Effector memory CD8-positive, alpha-beta T cell (primary cell): ENCODE measurements at places on chromosomes 7 and 10.
A peak's percentile ranks its signal among the peaks of the same experiment; 100 is the strongest.

GRCh38 chr7:25731068-25731845 lies 420.7 kb upstream of the NFE2L3 start:
- no peak overlapping the region for H3K27ac ChIP-seq

GRCh38 chr10:100009283-100009792 lies 409 bp downstream of the DNMBP start:
- H3K27ac ChIP-seq: peak overlapping the region; percentile 65
- H3K36me3 ChIP-seq: peaks cover 7% of the 10 kb centered on the region
- H3K4me1 ChIP-seq: peaks cover 33% of the 10 kb centered on the region
- H3K4me3 ChIP-seq: peak overlapping the region; percentile 89
- H3K27me3 ChIP-seq: no peaks in the 10 kb centered on the region

GRCh38 chr7:36082216-36082615 lies 70.8 kb upstream of the EEPD1 start:
- peaks cover 21% of the 10 kb centered on the region for H3K27me3 ChIP-seq
- H3K4me1 ChIP-seq: no peaks in the 10 kb centered on the region
- H3K36me3 ChIP-seq: no peaks in the 10 kb centered on the region
- no peak for DNase-seq
- H3K4me3 ChIP-seq: no peak overlapping the region

DNA sequence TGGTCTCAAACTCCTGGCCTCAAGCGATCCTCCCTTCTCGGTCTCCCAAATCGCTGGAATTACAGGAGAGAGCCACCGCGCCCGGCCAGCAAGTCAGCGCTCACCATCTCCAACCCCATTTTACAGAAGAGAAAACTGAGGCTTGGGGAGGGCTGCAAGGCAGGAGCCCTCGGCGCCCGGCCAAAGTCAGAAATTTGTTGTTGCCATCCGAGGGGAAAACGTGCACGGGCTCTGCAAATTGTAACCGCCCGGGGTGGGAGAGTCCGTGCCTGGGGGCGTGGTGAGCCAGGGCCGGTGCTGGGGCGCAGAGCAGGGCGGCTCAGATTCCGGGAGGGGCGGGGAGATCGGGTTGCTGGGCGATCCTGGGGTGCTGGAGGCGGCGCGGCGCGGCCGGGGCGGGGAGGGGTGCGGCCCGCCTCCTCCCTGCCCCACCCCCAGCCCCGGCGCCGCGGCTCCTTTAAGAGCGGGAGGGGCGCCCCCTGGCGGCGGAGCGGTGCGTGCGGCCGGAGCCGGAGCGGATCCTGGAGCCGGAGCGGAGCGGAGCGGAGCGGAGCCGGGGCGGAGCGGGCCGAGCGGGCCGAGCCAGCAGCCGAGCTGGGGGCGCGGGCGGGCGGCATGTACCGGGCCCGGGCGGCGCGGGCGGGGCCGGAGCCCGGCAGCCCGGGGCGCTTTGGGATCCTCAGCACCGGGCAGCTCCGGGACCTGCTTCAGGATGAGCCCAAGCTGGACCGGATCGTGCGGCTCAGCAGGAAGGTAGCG lies at the start of gene VPS37D:
Gene VPS37D, plus strand, starts transcription at position 488 of the 759 bp plus-strand sequence. Its CDS starts 128 bp downstream, at position 616.
- H3K36me3 ChIP-seq: peaks cover 3% of the 10 kb centered on the region
- H3K4me3 ChIP-seq: peak within 1 kb of the TSS; percentile 82
- H3K27ac ChIP-seq: peak within 1 kb of the TSS; percentile 44
- DNase-seq: peak; percentile 93

GRCh38 chr7:34107276-34107675 lies 201.9 kb downstream of the BMPER start:
- H3K27me3 ChIP-seq: no peaks in the 10 kb centered on the region
- no peak for DNase-seq
- no peak overlapping the region for H3K27ac ChIP-seq
- H3K36me3 ChIP-seq: no peaks in the 10 kb centered on the region
- no peak overlapping the region for H3K4me3 ChIP-seq
- no peaks in the 10 kb centered on the region for H3K4me1 ChIP-seq

DNA sequence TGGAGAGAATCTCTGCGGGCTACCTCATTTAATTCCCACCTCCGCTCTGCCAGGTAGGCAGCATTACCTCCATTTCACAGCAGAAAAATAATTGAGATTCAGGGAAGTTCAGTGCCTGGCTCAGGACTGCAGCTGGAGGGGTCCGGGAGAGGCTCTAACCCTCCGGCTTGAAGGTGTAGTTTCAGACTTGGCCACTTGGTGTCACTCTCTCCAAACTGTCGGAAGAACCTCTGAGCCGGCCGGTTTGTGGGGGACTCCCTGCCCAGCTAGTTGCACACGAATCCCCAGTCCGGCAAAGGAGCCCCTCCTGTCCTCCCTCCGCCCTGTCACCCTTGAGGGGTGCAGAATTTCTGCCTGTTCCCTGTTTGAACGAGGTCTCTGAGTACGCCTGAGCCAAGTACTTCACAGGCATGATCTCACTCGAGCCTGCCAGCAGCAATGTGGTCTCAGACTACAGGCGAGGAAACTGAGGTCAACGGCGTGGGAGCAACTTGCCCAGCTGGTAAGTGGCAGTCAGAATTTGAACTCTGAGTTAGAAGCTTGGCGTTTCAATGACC lies 144.7 kb upstream of the ZNF716 start:
- no peaks in the 10 kb centered on the region for H3K4me1 ChIP-seq
- DNase-seq: no peak
- H3K27ac ChIP-seq: no peak overlapping the region
- no peaks in the 10 kb centered on the region for H3K27me3 ChIP-seq
- H3K4me3 ChIP-seq: no peak overlapping the region
- no peaks in the 10 kb centered on the region for H3K36me3 ChIP-seq

- H3K27me3 ChIP-seq: peaks cover 52% of the 10 kb centered on the region
- no peaks in the 10 kb centered on the region for H3K36me3 ChIP-seq
- no peak for DNase-seq
- peaks cover 3% of the 10 kb centered on the region for H3K4me1 ChIP-seq
- H3K27ac ChIP-seq: no peak overlapping the region
- no peak overlapping the region for H3K4me3 ChIP-seq
Measured at GRCh38 chr7:28348636-28349035, 63.7 kb upstream of the CREB5 start.

DNA sequence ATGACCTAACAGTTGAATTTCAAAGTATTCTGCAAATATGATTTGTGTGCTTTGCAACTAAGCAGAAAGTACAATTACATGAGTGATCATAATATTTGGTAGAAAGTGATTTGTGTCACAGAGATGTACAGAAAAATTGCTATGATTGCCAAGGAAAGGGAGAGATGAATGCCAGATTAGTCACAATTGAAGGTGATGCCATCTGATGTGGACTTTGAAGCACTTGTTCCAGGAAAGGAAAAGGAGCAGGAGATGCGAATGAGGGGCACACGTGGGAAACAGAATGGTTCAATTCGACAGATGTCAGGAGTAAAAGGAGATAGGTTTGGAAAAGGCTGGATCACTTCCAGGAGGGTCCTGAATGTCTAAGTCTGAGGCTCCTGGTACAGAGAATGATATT lies 153.1 kb upstream of the LAMB4 start:
- no peaks in the 10 kb centered on the region for H3K36me3 ChIP-seq
- no peak overlapping the region for H3K27ac ChIP-seq
- DNase-seq: no peak
- H3K4me1 ChIP-seq: no peaks in the 10 kb centered on the region
- H3K4me3 ChIP-seq: no peak overlapping the region

GRCh38 chr10:111265341-111265740 lies 188.5 kb downstream of the ADRA2A start:
- no peaks in the 10 kb centered on the region for H3K36me3 ChIP-seq
- peaks cover 53% of the 10 kb centered on the region for H3K27me3 ChIP-seq
- no peak overlapping the region for H3K4me3 ChIP-seq
- H3K4me1 ChIP-seq: no peaks in the 10 kb centered on the region
- no peak for DNase-seq

DNA sequence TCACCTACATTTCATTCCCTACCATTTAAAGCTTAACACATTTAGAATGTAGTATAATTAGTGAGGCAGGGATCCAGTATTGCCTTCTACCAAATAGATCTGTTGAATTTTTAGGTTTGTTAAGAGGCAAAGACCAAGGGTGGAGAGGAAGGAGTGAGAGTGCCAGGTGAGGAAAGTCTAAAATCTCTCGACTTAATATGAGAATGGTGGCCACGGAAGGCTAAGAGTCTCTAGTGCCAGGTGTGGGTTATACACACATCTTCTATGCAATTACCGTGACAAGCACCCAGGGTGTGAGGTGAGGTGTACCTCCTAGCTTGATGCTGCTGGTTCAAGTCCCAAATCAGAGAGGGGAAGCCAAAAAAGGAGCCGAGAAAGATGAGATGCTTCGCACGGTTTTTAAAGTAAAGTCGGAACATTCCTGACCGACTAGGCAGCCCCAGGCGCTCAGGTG lies 439 bp downstream of the IQUB start:
- no peak for DNase-seq
- H3K4me1 ChIP-seq: peaks cover 29% of the 10 kb centered on the region
- peaks cover 12% of the 10 kb centered on the region for H3K36me3 ChIP-seq
- H3K27me3 ChIP-seq: peaks cover 8% of the 10 kb centered on the region
- peak overlapping the region; percentile 93 for H3K4me3 ChIP-seq

- DNase-seq: no peak
- peaks cover 14% of the 10 kb centered on the region for H3K4me1 ChIP-seq
- peaks cover 3% of the 10 kb centered on the region for H3K36me3 ChIP-seq
Measured at GRCh38 chr10:74231375-74231774, 80.4 kb downstream of the ADK start.

DNA sequence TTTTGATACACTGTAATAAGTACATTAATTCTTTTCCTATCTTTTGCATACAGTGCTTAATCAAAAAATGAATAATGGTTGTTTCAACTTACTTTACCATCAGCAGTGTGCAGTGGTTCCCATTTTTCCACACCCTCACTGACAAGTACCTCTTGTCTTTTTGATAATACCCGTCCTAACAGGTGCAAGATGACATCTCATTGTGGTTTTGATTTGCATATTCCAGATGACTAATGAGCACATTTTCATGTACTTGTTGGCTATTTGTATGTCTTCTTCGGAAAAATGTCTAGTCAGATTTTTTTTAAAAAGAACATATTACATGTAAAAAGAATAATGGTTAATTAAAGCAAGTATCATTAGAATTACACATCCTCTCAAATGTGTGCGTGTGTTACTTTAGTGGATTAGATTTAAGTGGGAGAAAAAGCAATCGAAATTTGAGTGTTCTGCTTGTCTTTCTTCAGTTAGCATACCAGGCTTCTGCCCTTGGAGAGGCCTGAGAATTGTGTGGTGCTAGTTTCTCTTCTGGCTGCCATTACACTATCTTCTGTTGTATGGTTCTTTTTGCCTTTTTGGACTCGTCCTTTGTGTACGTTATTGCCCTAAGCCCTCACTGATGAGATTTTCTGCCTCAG lies 291.2 kb downstream of the AUTS2 start:
- no peaks in the 10 kb centered on the region for H3K27me3 ChIP-seq
- no peak for DNase-seq
- no peaks in the 10 kb centered on the region for H3K4me1 ChIP-seq
- no peak overlapping the region for H3K27ac ChIP-seq

DNA sequence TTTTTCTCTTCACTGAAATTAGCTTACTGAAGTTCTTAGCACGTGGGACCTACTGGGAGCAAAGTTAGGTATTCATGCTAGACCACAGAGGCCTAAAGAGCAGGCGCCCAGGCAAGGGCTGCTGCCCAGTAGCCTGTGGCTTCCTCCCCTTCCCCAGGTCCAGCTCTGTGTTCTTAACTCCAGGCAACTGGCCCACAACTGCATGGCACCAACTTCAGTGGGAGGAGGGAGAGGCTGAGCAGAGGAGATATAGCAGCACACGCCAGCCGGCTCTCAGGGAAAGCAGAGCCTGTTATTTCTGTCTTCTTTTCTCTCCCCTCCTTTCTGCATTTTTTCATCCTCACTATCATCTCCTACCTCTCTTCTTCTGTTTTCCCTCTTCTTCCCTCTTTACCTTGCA lies 67.4 kb downstream of the PCGF5 start:
- no peaks in the 10 kb centered on the region for H3K36me3 ChIP-seq
- no peaks in the 10 kb centered on the region for H3K4me1 ChIP-seq
- H3K27me3 ChIP-seq: peaks cover 10% of the 10 kb centered on the region
- H3K27ac ChIP-seq: no peak overlapping the region
- DNase-seq: no peak

GRCh38 chr7:41010967-41011366 lies 691.9 kb downstream of the INHBA start:
- H3K36me3 ChIP-seq: peaks cover 2% of the 10 kb centered on the region
- H3K4me1 ChIP-seq: no peaks in the 10 kb centered on the region

GRCh38 chr7:151308256-151308655 lies 33.4 kb upstream of the NUB1 start:
- no peaks in the 10 kb centered on the region for H3K4me1 ChIP-seq
- peaks cover 48% of the 10 kb centered on the region for H3K27me3 ChIP-seq
- no peaks in the 10 kb centered on the region for H3K36me3 ChIP-seq
- H3K27ac ChIP-seq: no peak overlapping the region
- no peak overlapping the region for H3K4me3 ChIP-seq

GRCh38 chr7:35894721-35895120 lies 93.9 kb downstream of the SEPTIN7 start:
- H3K36me3 ChIP-seq: peaks cover 48% of the 10 kb centered on the region
- peak overlapping the region; percentile 64 for H3K27ac ChIP-seq
- no peak for DNase-seq
- peaks cover 12% of the 10 kb centered on the region for H3K4me1 ChIP-seq
- no peak overlapping the region for H3K4me3 ChIP-seq
- no peaks in the 10 kb centered on the region for H3K27me3 ChIP-seq

GRCh38 chr10:25820472-25820871 lies 113.6 kb upstream of the MYO3A start:
- no peaks in the 10 kb centered on the region for H3K27me3 ChIP-seq
- DNase-seq: no peak
- H3K36me3 ChIP-seq: no peaks in the 10 kb centered on the region
- peak overlapping the region; percentile 66 for H3K4me3 ChIP-seq
- no peak overlapping the region for H3K27ac ChIP-seq
- no peaks in the 10 kb centered on the region for H3K4me1 ChIP-seq

DNA sequence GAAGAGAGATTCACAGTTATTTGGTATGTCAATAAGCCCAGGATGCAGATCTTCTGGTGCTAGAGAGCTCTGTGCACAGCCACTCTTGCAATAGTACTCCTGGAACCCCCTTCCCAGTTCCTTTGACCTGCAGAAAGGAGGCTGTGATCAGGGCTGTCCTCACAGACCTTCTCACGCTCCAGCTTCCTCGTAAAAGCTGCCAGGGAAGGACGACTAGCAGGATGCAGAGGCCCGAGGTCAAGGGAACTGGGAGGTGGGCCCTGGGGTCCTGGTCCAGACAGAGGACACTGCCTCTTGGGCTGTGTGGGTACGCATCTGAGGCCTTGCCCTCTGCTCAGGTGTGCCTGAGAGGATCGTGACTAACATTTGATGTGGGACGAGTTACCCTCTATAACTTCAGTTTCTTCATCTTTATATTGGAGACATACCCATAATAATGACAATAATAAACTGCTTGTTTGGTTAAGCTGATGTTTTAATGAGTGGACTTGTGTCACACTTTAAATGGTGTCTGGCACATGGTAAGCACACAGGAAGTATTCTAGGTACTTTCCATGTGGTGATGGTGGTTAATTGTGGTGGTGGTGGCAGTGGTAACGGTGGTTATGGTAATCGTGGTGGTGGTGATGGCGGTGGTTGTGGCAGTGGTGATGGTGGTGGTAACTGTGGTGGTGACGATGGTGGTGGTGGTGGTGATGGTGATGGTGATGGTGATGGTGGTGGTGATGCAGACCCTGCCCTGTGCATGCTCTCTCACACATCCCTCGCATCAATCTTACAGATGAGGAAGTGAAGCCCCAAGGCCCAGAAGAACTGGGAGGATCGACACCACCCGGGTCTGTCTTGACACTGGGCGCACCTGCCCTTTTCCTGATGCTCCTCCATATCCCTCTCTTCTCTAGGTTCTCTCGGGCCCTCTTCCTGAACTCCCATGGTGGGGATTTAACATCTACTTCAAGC lies 235.2 kb upstream of the GRB10 start:
- H3K4me3 ChIP-seq: no peak overlapping the region
- H3K4me1 ChIP-seq: peaks cover 4% of the 10 kb centered on the region
- H3K36me3 ChIP-seq: no peaks in the 10 kb centered on the region
- H3K27me3 ChIP-seq: peaks cover 12% of the 10 kb centered on the region
- DNase-seq: no peak
